SJCRH30 (cell line): ENCODE measurements at places on chromosomes 1 and 21. TPM values are rescaled to one million over a fixed set of nuclear protein-coding genes. Genes with fewer than 3 reads are reported as not detected.

The TSSK3 gene
- 1.0 and 1.2 TPM in 2 replicates for total RNA-seq

The S100B gene
- total RNA-seq, result 0.18 and 0.25 TPM in 2 replicates

The TMEM50B gene
- total RNA-seq, result 23.4 and 23.7 TPM in 2 replicates

DNA sequence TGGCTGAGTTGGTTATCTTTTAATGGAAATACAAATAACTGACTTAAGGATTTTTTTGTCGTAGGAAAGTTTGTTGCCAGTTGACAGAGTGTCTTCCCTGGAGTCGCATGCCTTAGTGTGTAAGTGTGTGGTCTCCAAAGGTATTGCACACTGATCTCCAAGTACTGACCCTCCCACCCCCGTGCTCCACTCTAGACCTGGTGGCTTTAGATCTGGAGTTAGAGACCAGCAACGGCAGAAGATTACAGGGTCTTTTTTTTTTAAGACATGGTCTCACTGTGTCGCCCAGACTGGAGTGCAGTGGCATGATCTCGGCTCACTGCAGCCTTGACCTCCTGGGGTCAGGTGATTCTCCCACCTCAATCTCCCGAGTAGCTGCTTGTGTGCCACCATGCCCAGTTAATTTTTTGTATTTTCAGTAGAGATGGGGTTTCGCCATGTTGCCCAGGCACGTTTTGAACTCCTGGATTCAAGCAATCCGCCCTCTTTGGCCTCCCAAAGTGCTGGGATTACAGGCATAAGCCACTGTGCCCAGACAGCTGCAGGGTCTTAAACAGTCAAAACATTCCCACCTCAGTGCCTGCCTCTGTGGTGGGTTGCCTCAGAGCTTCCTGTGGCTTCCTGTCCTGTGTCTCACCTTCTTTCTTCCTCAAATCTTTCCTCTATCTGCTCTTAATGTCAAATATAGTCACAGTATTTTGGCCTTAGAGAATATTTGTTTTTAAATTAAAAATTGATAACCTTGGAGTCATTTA lies 6.9 kb downstream of the TRAPPC10 start:
- peaks cover 10% of the 10 kb centered on the region for H3K4me1 ChIP-seq
- H3K27me3 ChIP-seq, result no peaks in the 10 kb centered on the region
- peaks cover 2% of the 10 kb centered on the region; the same call in 1 of the 2 replicates for H3K36me3 ChIP-seq
- peak; percentile 54 for DNase-seq
- no peak overlapping the region for H3K4me3 ChIP-seq

DNA sequence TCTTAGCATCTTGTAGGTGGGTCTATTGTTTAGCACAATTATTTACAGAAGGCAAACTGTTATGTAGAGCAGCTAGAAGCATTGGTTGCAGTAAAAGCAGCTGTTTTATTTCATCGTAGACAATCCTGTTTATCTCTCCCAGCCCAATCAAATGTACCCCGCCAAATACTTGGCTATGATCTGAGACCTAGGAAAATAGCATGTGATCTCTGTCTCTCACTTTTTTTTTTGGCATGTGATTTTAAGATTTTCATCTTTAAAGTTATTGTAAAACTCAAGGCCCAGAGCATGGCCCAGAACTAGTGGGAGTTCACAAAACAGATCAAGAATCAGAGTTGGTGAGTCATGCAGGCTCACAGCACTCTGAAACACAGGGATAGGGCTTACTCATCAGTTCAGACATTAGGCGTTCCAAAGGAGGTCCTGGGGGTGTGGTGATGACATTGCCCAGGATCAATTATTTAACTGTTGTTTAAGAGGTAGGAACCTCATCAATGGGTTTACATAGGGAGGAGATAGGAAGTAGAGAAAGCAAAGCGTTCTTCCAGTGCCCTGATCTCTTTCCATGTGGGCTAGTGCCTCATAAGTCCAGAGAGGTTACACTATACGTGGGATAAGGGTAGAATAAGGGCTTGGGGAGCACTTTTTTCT lies 40.2 kb downstream of the TBX19 start:
- H3K4me1 ChIP-seq, result peaks cover 9% of the 10 kb centered on the region
- peak; percentile 34 for DNase-seq
- H3K27me3 ChIP-seq, result no peaks in the 10 kb centered on the region

- no peaks in the 10 kb centered on the region for H3K27me3 ChIP-seq
- H3K27ac ChIP-seq, result no peak overlapping the region
- no peak for DNase-seq
- no peak overlapping the region for H3K4me3 ChIP-seq
- no peaks in the 10 kb centered on the region for H3K4me1 ChIP-seq
- no peaks in the 10 kb centered on the region for H3K36me3 ChIP-seq
These were observed 2.4 kb downstream of the LYPD8 start for GRCh38 chr1:248753029-248753594.

DNA sequence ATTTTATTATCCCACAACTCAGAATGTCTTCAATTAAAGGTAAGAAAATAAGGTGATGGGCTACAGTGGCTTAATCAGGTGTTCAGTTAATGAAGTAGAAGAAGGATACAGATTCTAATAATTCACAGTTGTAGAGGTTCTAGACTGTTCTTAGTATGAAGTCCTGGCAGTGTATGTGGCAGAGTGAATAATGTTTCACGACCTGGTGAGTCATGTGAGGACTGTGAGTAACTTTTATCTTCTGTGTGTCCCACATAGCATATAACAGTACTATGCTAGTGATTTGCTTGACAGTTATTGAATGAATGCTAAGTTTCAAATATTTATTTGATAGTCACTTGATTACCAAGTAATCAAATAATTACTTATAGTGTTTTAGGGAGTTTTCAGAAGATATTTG lies 20.0 kb downstream of the SLC16A4 start:
- DNase-seq, result no peak
- H3K4me1 ChIP-seq, result no peaks in the 10 kb centered on the region
- no peak overlapping the region for H3K27ac ChIP-seq
- H3K36me3 ChIP-seq, result peaks cover 42% of the 10 kb centered on the region
- no peak overlapping the region for H3K4me3 ChIP-seq

DNA sequence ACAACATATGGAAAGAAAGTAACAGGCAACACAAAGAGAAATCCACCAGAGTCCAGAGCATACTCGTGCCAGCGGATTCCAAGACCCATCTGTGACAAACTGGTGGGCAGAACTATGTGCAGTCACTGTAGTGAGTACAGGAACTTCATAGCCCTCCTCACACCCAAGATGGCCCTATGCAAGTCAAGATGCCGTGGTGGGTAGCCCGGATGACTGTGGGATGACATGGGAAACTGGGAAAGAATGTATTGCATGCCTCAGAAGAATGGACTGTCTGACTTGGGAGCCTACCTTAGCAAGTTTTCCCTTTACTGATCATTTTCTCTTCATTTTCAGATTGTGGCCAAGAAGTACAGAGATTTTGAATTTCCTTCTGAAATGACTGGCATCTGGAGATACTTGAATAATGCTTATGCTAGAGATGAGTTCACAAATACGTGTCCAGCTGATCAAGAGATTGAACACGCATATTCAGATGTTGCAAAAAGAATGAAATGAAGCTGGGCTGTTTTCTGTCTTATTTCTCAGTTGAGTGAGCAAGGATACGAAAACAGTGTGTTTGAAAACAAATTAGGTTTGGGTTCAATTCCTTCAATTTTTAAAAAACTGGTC lies 47.3 kb downstream of the CLIC6 start:
- no peaks in the 10 kb centered on the region for H3K36me3 ChIP-seq
- H3K4me1 ChIP-seq, result peaks cover 11% of the 10 kb centered on the region; the same call in 1 of the 2 replicates
- H3K27me3 ChIP-seq, result no peaks in the 10 kb centered on the region
- DNase-seq, result no peak
- no peak overlapping the region for H3K27ac ChIP-seq

GRCh38 chr1:166905900-166906299 lies 29.8 kb upstream of the TADA1 start:
- DNase-seq, result peak; percentile 41

GRCh38 chr21:18245464-18245967 lies 883 bp downstream of the CHODL start:
- no peak overlapping the region for H3K4me3 ChIP-seq
- H3K4me1 ChIP-seq, result no peaks in the 10 kb centered on the region
- no peak for DNase-seq
- H3K36me3 ChIP-seq, result no peaks in the 10 kb centered on the region
- H3K27ac ChIP-seq, result no peak overlapping the region

DNA sequence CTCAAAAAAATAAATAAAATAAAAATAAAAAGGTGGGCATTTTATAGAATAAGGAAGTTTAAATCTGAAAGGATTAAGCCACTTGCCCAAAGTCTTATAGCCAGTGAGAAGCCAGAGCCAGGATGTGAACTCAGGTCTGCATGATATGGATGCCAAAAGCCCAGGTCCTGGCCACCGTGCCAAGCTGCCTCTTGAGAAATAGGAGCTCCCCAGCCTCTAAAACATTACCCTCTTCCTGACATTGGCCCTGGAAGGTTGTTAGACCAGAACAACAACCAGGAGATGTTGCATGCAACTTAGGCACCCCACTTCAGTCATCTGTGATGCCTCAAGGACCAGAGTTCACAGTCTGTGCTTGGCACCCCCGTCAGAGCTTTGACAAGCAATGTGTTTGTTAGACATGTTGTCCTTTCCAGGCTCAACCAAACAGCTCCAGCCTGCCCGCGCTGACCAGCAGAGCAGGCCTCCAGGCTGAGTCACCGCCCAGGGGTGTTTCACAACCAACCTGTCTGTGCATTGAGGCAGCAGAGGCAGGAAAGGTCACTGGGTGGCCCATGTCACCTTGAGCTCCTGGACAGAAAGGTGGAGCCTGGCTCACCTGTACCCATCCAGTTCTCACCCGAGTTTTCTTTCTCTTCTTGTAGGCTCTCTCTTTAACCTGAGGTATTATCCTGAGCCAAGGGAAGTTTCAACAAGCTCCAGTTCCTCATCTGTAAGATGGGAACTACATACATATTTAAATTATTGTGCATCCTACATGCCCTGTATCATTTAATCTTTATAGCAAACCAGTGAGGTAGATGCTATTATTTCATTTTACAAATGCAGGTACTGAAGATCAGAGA lies 14.9 kb upstream of the MED18 start:
- no peak overlapping the region for H3K27ac ChIP-seq
- no peak overlapping the region for H3K4me3 ChIP-seq
- no peaks in the 10 kb centered on the region for H3K4me1 ChIP-seq
- 0 out of 2 replicates have a peak, but pooled peaks cover 3% of the 10 kb centered on the region for H3K27me3 ChIP-seq
